ENCODE measurements at places on chromosomes 7 and 10. TPM values are rescaled to one million over a fixed set of nuclear protein-coding genes. Genes with fewer than 3 reads are reported as not detected.

PKD1L1 gene
- total RNA-seq: 0.05 TPM

DNA sequence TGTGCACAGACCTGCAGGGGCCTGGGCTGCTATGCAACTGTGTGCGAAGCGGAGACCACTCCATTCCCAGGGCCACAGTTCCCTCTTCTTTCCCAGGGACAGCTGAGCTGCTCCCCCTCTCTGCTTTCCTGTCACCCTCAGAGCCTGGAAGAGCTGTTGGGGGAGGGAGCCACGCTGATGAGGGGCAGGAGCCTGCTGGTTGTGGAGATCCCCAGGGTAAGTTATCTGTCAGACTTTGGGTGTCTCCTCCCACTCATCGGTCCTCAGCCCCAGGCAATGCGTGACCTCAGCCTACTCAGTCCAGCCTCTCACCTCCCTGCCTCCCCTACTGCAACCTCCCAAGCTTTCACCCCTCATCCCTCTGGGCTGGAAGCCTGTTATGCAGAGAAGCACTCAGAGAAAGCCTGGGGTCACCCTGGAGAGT, 53.5 kb downstream of the ZNF467 start:
- no peaks in the 10 kb centered on the region for H3K27me3 ChIP-seq
- peaks cover 25% of the 10 kb centered on the region for H3K4me1 ChIP-seq
- DNase-seq: no peak
- peaks cover 14% of the 10 kb centered on the region for H3K36me3 ChIP-seq
- no peak overlapping the region for H3K27ac ChIP-seq

GRCh38 chr10:21813946-21814345, 189.6 kb downstream of the DNAJC1 start:
- peaks cover 6% of the 10 kb centered on the region for H3K36me3 ChIP-seq
- no peak for DNase-seq
- H3K27ac ChIP-seq: no peak overlapping the region
- no peaks in the 10 kb centered on the region for H3K27me3 ChIP-seq
- H3K4me1 ChIP-seq: no peaks in the 10 kb centered on the region

- no peaks in the 10 kb centered on the region for H3K27me3 ChIP-seq
- peak overlapping the region; percentile 65 for H3K27ac ChIP-seq
- no peak overlapping the region for H3K4me3 ChIP-seq
Measured at GRCh38 chr10:72096115-72097000, 8.0 kb upstream of the SPOCK2 start.

GRCh38 chr10:28410420-28411135, 107.7 kb upstream of the MPP7 start:
- no peaks in the 10 kb centered on the region for H3K36me3 ChIP-seq
- DNase-seq: no peak
- no peak overlapping the region for H3K4me3 ChIP-seq
- no peaks in the 10 kb centered on the region for H3K4me1 ChIP-seq
- no peak overlapping the region for H3K27ac ChIP-seq
- peaks cover 28% of the 10 kb centered on the region for H3K27me3 ChIP-seq

GRCh38 chr7:20030417-20030816, 186.8 kb downstream of the MACC1 start:
- H3K4me3 ChIP-seq: no peak overlapping the region
- H3K36me3 ChIP-seq: no peaks in the 10 kb centered on the region
- no peak for DNase-seq
- H3K27me3 ChIP-seq: peaks cover 3% of the 10 kb centered on the region

DNA sequence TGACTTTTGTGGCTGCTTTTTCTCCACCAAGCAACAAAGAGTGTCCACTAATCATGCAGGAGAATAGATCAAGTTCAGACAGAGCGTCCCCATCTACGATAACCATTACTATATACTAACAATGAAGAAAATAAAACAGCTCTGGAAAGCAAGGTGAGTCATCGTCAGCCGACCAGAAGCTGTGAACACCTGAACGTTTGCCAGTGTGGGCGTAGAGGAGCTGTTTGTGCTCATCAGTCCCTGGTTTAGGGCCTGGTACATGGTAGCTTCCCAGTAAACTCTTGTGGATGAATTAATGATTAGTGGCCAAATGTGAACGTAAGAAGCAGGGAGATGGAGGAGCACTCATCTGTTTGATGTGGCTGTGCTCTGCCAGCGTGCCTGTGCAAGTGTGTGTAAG, 180.7 kb downstream of the EVX1 start:
- no peak overlapping the region for H3K4me3 ChIP-seq
- H3K36me3 ChIP-seq: no peaks in the 10 kb centered on the region
- no peaks in the 10 kb centered on the region for H3K4me1 ChIP-seq
- no peak overlapping the region for H3K27ac ChIP-seq
- no peak for DNase-seq
